ENCODE measurements at places on chromosomes 12 and 14. TPM values are rescaled to one million over a fixed set of nuclear protein-coding genes. Genes with fewer than 3 reads are reported as not detected.

The STAB2 gene
- total RNA-seq = not detected

The C1QL4 gene
- not detected for total RNA-seq

The TMTC1 gene
- 127 TPM for total RNA-seq

The TMEM229B gene
- 1.8 TPM for total RNA-seq

The CLEC1B gene
- not detected for total RNA-seq

The STYK1 gene
- total RNA-seq = 0.13 TPM

Data from articular chondrocyte of knee joint (primary cell).